ENCODE measurements at places on chromosomes 5 and 9. TPM values are rescaled to one million over a fixed set of nuclear protein-coding genes. Genes with fewer than 3 reads are reported as not detected.

The PCDHB1 gene
- total RNA-seq: not detected

The ACOT12 gene
- total RNA-seq: not detected

The MRPL50 gene
- total RNA-seq: 12.8 TPM

The MARCHF3 gene
- 5.4 TPM for total RNA-seq

GRCh38 chr5:88940713-88941112 is 57.7 kb upstream of the MEF2C start:
- DNase-seq: no peak

DNA sequence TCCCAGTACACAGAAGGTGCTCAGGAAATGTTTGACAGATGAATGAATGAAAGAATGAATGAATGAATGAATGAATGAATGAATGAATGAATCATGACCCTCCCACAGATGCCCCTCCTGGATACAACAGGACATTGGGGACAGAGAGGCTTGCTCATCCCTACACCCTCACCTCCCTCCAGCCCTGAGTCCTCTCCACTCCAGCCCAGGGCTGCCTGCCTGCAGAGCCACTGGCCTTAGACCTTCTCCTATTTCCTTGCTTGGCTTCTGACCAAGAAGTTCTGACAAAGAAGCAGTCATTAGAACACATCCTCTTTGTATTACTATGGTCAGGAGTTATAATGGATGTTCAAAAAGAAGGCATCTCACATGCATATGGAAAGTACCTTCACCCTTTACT is 240.7 kb upstream of the DAPK1 start:
- DNase-seq: no peak

- DNase-seq: peak; percentile 25
Measured at GRCh38 chr5:54959673-54960418, 25.5 kb downstream of the ESM1 start.

- no peak for DNase-seq
Measured at GRCh38 chr5:176750144-176750543, 60.2 kb upstream of the UNC5A start.

DNA sequence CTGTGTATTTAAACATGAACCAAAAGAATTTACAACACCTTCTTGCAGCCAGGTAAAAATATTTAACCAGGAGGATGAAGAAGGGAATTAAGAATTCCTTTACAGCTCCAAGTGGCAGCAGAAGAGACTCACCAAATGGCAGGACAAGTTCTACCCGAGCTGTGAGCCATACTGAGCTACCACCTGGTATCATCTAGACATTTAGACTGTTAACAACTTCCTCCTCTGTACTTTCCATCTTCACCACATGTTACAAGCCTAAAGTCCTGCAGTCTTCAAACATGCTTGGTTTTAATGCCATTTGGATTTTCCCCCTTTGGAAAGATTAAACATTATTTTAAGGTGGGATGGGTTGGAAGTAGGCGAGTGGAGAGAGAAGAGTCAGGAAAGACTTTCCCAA is 190.2 kb downstream of the TRPM6 start:
- no peak for DNase-seq

DNA sequence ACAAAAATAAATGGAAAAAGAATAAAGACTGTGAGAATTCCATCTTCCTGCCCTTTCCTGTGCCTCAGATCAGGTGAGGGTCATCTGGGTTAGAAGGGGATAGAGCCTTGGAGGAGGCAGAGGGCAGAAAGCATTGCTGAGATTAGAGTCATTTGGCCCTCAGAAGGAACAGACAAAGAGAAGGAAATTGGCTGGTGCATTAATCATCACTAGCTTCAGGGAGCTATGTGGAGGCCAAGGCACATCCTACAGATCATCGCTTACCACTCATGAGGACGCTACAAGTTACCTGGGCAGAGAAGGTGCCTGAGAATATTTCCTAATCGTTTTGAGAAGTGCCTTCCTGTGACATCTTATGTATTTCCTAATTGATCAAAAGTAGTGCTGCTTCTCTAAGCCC is 74.5 kb downstream of the C7 start:
- DNase-seq: no peak

DNA sequence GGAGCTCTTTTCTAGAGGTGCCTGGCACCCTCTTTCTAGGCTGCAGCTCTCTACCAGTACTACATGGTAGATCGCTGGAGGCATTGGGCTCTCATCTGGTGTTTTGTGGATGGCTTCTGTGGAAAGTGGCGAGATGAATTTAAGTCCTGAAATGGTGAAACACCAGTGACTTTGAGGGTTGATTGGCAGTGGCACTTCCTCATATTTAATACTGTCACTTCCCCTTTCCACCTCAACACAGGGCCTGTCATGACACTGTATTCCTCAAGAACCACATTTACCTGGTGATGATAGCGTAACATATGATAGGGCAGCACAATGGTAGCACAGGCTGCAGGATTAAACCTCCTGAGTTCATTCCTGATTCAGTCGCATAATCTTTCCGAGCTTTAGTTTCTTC is 132.1 kb downstream of the KDM4C start:
- peak; percentile 27 for DNase-seq

DNA sequence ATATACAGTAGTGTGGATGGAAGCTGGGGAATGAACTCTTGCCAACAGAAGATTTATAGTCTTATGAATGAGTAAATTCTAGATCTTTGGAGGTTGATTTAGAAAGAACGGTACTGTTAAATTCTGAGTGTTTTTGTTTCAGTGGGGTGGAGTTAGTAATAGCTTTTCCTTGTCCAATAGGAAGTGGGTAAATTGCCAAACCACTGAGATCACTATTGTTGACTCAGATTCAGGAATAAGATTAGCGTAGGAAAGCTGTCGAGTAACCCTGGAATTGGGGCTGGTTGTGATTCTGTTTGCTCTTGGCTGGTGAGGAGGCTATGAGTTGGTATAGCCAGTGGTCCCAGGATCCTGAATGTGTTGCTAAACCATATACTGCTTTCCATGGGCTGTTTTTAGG is 155.6 kb downstream of the ARHGAP26 start:
- no peak for DNase-seq

DNA sequence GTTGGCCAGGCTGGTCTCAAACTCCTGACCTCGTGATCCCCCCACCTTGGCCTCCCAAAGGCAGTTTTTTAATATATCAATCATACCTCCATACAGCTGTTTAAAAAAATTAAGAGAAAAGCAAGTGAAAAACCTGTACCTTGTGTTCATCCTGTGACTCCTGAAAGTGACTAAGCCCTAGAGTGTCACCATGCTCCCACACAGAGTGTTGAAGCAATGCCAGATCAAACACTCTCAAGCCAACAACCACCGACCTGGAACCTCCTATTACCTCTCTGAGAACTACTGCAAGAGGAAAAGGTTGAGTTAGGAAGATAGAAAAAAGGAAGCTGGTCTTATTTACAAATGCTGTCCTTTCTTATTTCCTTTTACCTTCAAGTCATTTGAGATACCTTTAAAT is 123.5 kb downstream of the RASEF start:
- DNase-seq: no peak

DNA sequence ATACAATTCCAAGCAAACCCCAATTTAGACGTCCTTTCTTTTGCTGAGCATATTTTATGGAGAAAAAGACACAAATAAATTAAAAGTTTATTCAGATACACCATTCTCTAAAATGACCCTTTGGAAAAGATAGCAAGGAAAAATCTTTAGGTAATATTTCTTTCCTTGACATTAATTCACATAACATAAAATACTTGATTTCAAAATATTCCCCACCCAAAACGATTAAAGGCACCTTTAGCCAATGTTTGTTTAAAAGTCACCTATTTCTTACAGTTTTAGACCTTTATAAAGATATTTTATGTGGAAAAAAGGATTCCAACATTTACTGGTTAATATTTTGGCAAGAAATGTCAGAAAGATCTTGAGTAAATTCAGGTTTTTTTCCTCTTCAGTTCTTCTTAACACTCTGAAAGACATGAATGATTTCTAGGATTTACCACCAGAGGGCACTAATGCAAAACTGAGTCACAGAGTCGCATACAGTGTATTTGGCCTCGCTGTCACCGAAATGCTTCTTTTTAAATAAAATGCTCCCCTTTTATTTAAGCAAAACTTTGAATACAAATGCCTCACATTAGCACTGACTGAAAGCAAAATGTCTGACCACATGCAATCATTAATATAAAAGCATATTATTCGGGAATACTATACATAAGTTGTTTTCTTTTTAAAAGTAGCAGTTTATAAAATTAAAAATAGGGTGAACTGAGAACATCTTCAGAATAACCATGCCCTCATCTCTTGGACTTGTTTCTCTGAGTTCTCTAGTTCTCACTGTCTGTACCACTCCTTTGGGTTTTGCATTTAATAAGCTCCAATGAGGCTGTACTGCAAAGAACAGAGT is 122.5 kb downstream of the SLC1A3 start:
- DNase-seq: peak; percentile 73
